ENCODE measurements at places on chromosomes 11 and 22. TPM values are rescaled to one million over a fixed set of nuclear protein-coding genes. Genes with fewer than 3 reads are reported as not detected.

Gene OR52E8
- not detected for polyA plus RNA-seq

Gene SLC7A4
- polyA plus RNA-seq: 1.5 TPM

Gene INS
- polyA plus RNA-seq: not detected

Gene ACTN3
- 1.1 TPM for polyA plus RNA-seq

Gene MIEF1
- polyA plus RNA-seq: 37.1 TPM

Gene DRD2
- polyA plus RNA-seq: 0.37 TPM

Gene DRD4
- 1.1 TPM for polyA plus RNA-seq

Gene SC5D
- 67.7 TPM for polyA plus RNA-seq

Gene IL17REL
- 0.08 TPM for polyA plus RNA-seq

Gene LRRN4CL
- 0.78 TPM for polyA plus RNA-seq

Gene LDHAL6A
- polyA plus RNA-seq: 1.5 TPM

Gene ZNF280A
- not detected for polyA plus RNA-seq

Gene CRYAB
- polyA plus RNA-seq: 38.0 TPM

Gene SMTN
- 37.1 TPM for polyA plus RNA-seq

Gene OR56A1
- polyA plus RNA-seq: not detected

Gene IGLL1
- polyA plus RNA-seq: 0.40 TPM

Gene MN1
- 11.7 TPM for polyA plus RNA-seq

- no peak for DNase-seq
These were observed 177.8 kb downstream of the CEP164 start for GRCh38 chr11:117505285-117505970.

- no peak for DNase-seq
These were observed 375.3 kb downstream of the LUZP2 start for GRCh38 chr11:24872186-24872585.

DNA sequence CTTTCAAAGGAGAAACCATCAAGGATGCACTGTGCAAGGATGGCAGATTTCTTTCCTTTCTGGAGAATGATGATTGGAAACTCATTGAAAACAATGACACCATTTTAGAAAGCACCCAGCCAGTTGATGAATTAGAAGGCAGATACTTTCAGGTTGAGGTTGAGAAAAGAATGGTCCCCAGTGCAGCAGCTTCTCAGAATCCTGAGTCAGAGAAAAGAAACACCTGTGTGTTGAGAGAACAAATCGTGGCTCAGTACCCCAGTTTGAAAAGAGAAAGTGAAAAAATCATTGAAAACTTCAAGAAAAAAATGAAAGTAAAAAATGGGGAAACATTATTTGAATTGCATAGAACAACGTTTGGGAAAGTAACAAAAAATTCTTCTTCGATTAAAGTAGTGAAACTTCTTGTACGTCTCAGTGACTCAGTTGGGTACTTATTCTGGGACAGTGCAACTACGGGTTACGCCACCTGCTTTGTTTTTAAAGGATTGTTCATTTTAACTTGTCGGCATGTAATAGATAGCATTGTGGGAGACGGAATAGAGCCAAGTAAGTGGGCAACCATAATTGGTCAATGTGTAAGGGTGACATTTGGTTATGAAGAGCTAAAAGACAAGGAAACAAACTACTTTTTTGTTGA, 9.8 kb downstream of the FAM111A start:
- no peak for DNase-seq

DNA sequence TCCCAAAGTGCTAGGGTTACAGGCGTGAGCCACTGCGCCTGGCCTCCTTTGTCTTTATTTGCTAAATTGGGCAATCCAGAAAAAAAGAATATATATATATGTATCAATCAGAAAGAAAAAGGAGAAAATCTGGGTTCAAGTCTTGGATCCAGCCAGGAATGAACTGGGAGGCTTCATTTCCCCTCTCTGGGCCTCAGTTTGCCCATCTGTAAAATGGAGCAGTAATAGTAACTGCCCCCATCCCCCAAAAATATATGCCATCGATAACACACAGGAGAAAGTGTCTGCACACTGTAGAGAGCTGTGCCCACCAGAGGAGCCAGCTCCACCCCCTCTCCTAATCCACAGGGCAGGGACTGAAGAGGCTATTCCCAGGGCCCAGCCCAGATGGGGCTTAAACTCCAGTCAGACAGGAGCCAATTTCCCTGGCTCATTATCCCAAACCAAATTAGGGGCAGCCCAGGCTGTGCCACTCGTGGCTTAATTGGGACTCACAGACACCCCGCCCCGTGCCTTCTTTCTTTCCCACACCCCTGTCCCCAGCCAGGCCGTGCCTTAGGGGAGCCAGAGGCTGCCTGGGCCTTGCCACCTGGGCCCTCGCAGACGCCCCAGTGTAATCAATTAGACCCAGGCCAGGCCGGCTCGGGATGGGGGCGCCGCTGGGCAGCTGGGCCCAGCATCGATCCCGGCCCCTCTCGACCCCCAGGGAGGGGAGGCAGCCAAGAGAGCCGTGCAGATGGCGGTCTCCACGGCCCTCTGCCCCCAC, 171.5 kb downstream of the MN1 start:
- DNase-seq: no peak

- no peak for DNase-seq
These were observed 5.7 kb downstream of the SIGIRR start for GRCh38 chr11:409008-409599.

GRCh38 chr11:3042496-3043314, 14.5 kb downstream of the CARS1 start:
- no peak for DNase-seq

DNA sequence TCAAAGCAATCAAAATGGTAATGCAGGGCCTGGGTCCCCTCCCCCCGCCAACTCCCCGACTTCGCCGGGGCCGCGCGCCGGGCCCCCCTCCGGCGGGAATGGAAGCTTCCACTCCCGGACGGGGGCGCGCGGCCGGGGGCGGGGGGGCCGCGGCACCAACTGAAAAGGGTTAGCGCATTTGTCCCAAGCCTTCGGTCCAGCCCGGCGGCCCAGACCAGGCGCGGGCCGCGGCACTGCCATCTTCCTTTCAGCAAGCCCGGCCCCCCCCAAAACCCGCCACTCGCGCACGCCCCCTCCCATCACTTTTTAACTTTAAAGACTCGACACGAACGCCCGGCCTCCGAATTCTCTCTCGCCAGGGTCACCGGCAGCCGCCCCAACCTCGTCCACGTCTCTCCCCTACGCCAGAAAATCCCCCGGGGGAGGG, 2.8 kb downstream of the PHF21B start:
- DNase-seq: peak; percentile 77

- DNase-seq: no peak
These were observed 7.9 kb upstream of the CYTH4 start for GRCh38 chr22:37274380-37274862.

DNA sequence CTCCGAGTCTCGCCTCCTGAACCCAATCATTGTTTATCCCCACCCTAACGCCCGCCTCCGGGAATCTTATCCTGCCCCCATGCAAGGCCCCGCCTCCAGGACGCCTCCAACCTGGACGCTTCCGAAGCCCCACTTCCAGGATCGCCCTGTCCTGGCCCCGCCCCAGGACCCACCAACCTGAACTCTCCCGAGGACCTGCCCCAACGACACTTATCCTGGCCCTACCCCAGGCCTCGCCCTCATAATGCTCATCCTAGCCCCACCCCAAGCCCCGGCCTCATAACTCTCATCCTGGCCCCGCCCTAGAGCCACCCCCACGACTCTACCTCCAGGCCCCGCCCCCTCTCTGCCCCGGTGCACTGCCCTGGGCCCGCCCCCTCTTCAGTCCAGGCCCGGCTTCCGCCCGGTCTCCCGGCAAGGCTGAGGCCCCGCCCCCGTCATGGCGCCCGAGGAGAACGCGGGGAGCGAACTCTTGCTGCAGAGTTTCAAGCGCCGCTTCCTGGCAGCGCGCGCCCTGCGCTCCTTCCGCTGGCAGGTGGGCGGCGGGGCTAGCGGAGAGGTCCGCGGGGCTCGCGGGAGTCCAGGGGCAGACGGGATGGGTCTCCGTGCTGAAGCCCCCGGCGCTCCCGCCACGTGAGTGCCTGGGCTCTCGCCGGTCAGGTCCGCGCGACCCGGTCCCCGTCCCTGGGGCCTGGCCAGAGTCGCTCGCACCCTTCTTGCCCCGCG, 45.7 kb upstream of the DEFB108B start:
- peak; percentile 93 for DNase-seq

- DNase-seq: no peak
These were observed 115.7 kb downstream of the WNT7B start for GRCh38 chr22:45861259-45861658.

DNA sequence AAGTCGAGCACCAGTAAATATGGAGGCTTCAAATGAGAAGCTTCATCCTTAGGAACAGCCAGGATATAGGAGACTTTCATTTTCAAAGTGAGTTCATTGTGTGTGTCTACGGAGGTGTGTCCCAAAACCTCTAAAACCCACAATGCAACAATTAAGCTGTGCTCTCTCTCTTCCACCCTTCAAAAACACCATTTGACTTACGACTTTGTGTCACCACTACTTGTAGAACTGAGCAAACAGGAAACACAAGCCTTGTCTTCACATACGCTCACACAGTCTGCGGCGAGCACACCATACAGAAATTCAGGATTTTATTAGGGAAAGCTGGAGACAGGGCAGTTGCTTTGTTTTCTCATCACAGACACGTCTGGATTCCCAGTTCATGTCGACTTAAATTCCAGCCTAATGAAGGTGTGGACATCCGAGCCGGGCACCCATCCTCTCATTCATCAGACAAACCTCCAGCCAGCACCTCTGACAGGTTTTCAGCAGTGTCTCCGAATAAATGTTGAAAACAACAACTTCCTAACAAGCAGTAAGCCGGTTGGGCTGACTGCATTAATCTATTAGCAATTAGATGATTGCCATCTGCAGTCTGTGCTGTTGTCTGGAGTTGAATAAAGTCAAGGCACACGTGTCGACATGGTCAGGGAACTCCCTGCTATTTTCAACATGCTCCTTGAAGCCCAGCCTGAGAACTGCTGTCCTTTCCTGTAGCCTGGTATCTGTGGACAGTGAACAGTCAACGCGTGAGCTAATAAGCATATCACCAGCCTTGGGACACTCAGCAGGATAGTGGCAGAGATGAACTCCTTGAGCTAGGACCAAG, 1411.1 kb downstream of the BRD1 start:
- DNase-seq: no peak

GRCh38 chr11:18739685-18740084, 13.7 kb upstream of the IGSF22 start:
- DNase-seq: no peak

- no peak for DNase-seq
These were observed 22.1 kb downstream of the YPEL1 start for GRCh38 chr22:21713428-21714058.

GRCh38 chr11:120486138-120486537, 25.4 kb upstream of the GRIK4 start:
- no peak for DNase-seq

- no peak for DNase-seq
These were observed 21.6 kb upstream of the TMA7B start for GRCh38 chr22:39938509-39939111.

- DNase-seq: no peak
These were observed 31.4 kb upstream of the AQP11 start for GRCh38 chr11:77558380-77558779.

GRCh38 chr11:88017666-88018065, 157.6 kb downstream of the RAB38 start:
- DNase-seq: no peak

- DNase-seq: no peak
These were observed 541.7 kb downstream of the METTL15 start for GRCh38 chr11:28649922-28650321.

DNA sequence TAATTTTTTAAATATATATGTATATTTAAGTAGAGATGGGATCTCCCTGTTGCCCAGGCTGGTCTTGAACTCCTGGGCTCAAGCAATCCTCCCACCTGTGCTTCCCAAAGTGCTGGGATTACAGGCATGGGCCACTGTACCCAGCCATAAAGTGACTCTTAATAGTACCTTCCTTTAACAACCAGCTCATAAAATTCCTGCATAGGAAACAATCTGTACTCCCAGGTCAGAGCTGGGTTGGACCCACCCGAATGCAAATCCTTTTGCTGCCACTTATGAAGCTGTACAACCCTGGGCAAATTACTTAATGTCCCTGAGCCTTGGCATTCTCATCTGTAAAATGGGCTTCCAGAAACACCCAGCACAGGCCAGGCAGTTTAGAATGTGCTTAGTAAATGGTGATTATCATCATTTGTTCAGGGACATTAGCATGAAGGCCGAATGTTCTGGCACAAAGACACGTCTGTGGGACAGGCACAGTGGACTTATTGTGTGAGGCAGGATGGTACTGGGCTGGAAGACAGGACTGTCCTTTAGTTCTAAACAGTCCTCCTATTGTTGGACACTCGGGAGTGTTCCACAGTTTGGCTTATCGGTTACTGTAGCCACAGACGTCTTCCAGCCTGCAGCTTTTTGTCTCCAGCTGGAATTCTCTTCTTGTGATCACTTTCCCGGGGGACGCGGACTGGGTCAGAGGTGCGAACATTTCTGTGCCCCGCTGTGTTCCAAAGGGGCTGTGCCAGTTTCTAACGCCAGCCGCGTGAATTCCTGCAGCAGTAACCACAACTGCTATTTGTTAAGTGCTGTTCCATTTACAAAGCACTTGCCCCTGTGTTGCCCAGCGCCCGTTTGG, 6.0 kb downstream of the PDXP start:
- DNase-seq: no peak

- no peak for DNase-seq
These were observed 1.8 kb upstream of the TIGD3 start for GRCh38 chr11:65352783-65353182.

- no peak for DNase-seq
These were observed 97.2 kb downstream of the GRIK4 start for GRCh38 chr11:120608760-120609211.

DNA sequence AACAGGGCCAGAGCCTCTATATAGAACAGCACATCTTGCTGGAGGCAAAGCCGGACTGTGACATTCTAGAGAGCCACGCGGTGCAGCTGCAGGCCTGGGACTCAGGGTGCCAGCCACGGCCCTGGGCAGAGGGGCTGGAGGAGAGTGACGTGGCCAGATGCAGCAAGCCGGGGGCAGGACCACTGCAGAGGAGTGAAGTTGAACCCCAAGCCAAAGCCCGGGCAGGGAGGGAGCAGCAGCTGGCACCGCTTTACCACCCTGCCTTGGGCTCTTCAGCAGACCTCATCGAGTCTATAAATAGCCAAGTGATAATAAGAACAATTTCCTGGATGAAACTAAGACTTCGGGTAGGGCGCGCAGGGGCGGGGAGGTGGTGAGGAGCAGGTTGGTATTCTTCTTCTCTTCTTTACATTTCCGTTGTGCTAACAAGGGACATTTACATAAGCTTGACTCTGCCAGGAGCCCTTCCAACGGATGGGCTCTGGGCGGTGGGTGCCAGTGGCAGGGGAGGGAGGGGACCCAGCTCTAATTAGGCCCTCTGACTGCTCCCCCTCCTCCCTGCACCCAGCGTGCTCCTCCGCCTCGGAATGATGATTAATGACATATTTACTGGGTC, 110.2 kb downstream of the ST3GAL4 start:
- no peak for DNase-seq

Measured in left kidney (tissue), 8 donors.